ENCODE measurements at places on chromosomes 11 and 22.

DNA sequence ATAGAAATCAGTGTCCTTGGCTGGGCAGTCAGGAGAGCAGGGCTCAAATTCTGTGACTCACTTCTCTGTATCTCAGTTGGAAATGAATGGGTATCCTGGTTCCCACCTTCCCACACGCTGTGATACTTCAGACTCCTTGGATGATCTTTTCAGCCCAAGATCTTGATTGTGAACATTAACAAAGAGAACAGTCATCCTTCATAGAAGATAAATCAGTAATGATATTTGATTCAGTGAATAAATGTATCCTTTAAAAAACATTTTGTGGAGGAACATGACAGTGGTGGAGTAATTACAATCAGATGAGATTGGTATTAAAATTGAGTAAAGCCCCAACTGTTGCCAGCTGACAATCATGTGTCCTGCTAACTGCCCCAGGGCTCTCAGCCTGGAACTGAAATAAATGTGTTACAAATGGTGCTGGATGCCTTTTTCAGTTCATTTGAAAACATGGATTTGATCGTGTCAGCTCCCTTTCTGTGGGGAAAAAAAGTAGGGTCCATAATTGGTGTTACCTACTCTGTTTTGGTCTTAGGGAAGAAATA is 72.9 kb upstream of the OR5AN1 start:
- DNase-seq = no peak

DNA sequence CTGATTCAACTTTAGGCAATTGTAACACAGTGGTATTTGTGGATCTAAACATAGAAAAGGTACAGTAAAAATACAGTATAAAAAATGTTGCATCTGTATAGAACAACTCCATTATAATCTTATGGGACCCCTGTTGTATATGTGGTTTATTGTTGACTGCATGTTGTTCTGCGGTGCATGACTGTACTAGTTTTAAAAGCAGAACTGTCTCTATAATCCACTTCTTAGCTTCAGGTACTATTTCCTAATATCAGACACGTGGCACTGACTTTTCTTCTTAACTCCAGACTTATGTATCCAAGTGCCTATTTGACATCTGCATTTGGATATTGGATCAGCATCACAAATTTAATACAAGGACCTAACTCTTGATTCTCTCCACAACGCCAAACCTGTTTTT is 41.1 kb downstream of the PACS1 start:
- DNase-seq = no peak

DNA sequence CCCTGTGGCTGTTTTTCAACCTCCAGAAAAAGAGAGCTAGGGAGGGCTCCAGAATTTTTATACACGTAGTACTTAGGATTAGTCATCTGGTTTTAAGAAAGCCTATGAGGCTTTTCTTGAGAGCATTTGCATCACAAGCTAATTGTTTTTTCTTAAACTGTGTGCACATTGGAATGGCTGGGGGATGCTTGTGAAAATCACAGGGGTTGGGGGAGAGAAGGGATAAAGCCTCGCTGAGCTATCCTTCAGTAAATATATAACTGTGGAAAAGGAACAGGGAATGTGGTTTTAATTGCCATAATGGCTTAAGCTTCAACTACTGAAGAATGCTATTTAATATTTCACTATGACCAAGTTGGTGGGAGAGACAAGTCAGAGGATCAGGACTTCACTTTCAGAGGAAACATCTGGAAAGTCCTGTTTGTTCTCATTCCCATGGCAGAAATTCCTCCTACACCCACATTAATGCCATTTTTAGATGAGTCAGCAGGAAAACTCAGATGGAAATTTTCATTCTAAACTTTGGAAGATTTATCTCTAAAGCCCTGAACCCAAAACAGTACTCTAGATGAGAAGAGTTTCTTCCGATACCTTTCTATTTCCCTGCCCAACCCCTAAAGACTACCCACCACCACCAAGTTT is 591.3 kb downstream of the LRRC4C start:
- no peak for DNase-seq

DNA sequence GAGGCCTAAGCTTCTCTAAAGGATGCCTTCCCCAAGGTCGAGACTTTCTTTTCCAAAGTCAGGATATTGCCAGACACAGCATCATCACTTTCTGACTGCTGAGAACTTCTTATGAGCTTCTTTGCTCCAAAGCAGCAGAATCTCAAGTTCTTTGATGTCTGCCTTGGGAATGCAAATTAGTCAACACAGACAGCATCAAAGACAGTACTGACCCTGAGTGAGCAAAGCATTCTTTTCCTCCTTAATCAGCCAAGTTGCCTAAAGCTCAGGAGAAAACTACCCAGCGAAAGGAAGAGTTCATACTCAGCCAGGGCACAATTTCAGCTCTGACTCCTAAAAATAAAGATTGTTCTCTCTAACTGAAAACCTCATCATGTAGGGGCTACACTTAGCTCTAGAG is 98.0 kb downstream of the SLC36A4 start:
- DNase-seq = no peak

GRCh38 chr11:93733474-93733873 is 7.8 kb downstream of the TAF1D start:
- DNase-seq = no peak

DNA sequence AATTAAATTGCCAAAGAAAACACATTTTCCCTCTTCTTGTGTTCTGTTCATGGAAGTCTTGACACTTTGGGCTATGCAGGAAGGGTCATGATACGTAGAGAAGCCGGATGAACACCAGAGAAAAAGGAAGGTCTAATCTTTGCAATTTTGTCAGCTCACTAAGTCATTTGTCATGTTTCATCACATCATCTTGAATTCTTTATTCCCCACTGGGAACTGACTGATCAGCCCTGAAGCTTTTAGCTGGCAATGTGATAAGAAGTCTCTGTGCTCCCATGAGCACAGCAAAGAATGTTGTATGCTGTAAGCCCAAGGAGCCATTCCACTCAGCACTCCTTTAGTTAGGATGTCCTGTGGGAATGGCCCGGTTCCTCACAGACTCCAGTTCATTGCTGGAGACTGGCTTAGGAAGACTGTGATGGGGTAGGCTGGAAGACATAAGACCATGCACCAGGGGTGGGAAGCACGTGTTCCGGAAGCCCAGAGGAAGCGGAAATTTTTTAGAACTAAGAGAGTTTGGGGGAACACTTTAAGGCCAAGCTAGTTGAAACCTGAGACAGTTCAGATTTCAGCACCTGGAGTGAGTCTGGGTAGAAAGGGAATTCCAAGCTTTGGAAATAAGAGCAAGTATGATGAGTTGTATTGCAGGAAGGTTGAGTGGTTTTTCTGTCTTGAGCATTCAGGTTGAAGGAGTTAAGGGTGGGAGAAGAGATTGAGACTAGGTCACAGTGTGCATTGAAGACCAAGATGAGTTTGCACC is 306.7 kb upstream of the MTNR1B start:
- DNase-seq = no peak

DNA sequence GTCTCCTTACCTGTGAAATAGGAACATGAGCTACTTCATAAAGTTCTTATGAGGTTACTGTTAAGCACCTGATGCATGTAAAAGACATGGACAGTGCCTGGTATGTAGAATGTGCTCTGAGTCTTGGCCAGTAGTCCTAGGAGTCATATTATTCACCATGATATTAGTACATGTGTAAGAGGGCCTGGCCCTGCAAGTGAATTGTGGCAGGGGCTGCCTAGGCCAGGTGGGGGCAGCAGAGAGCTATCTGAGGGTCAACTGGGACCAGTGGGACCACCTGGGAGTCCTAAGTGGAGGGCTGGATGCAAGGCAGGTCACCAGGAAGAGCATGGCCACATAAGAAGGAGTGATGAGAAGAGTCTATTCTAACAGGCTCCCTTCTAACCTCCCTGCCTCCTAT is 529.5 kb downstream of the SOX6 start:
- no peak for DNase-seq

DNA sequence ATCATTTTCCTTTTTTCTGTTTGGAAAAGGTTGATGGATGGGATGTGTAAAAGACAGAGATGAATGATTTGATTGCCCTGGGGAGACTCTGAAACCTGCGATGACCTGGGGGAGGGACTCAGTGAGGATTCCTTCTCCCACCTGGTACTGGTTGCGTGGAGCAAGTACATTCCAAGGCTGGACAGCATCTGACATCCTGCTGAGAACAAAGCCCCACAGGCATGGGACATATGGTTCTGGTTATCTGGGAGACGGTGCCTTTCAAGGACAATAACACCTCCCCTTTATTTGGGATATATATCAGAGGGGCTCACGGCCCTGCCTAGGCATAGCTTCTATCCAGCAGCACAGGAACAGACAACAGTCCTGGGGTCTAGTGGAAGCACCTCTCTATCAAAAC is 527.8 kb downstream of the METTL15 start:
- DNase-seq = no peak

- DNase-seq = no peak
These were observed 9.0 kb downstream of the INCENP start for GRCh38 chr11:62132689-62133293.

GRCh38 chr22:19701420-19702145 is 12.7 kb upstream of the SEPTIN5 start:
- no peak for DNase-seq

- no peak for DNase-seq
These were observed 76.0 kb upstream of the RRM1 start for GRCh38 chr11:4018641-4019040.

GRCh38 chr11:128448200-128448886 is 139.0 kb downstream of the ETS1 start:
- DNase-seq = no peak

DNA sequence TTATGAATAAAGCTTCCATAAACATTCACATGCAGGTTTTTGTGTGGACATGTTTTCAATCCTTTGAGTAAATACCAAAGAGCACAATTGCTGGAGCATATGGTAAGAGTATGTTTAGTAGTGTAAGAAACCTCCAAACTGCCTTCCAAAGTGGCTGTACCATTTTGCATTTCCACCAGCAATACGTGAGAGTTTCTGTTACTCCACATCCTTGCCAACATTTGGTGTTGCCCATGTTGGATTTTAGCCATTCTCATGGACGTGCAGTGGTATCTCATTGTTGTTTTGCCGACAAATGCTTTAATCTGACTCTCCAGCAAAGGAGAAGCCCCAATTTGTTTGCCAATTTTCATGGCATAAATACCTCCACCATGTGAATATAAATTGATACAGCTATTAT is 103.9 kb upstream of the TMEM45B start:
- no peak for DNase-seq

DNA sequence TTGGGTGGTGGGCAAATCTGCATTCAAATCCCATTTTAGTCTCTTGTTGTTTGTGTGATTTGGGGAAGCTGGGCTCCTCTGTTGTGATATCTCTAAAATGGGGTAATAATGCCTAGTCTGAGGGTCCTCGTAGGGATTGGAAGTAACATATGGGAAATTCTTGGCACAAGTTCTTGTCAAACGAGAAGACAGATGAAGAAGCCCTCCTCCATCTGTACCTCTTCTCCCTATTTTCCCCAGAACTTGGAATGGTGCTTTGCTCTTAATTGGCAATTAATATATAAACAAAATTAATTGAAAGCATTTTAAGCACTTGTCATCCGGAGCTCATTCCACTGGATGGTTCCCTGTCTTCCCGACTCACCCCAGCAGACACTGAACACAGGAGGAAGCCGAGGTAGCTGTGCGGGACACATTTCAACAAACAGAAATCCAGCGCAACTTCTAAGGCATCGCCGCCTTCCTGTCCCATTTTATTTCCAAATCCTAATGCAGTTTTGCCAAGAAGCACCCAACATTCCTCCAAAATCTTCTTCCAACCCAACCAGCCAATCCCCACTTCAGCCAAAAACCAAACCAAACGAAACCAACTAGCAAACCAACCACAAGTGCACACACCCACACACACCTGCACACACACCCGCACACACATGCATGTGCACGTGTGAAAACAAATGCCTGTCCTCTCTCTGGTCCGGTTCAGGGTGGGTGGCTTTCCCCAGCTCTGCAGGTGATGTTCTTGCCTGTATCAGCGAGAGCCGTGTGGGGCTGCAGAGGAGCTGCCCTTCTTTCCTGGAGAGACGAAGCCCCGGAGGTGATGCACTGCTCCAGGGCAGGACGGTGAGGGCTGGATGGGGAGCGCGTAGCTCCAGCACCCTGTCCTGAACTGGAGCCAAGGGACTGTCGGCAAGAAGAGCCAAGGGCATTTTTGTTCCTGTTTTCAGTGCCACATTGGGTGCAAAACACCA is 100.8 kb upstream of the B3GAT1 start:
- DNase-seq = no peak

GRCh38 chr11:30143098-30143705 is 87.6 kb upstream of the FSHB start:
- no peak for DNase-seq

GRCh38 chr22:50581950-50582492 is 628 bp downstream of the CHKB start:
- DNase-seq = no peak

All from activated T-cell treated with anti-CD3 and anti-CD28 coated beads, Interleukin-2, amount 50 U/mL, for 1 hour (primary cell).